Putamen (tissue), 1 donor: ENCODE measurements at places on chromosomes 7 and 10.

DNA sequence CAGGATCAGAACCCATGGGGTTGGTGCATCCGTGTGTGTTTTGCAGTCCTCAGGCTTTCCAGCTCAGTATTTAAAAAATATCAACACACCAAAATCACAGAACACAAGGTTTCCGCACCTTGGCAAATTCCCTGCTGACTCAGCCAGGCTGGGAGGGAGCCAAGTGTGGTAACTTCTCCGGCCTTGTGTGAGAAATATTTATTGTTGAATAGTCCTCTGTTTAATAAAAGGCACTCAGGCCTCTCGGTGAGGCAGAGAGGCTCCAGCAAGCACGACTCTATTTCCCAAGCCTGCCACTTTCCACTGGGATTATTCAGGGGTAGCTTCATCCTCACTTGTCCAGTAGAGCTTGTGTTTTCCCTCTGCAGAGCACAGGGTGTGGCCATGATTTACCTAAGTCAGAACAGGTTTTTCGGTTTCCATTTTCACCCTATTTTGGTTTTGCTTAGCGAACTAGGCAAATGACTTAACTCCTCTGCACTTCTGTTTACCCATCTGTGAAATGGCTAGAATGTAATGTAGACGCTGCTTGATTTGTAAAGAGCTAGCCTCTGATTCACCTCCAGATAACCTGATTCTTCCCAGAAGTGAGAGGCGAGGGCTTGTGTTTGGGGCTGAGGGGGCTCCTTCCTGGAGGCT lies 13.0 kb upstream of the CHST15 start:
- no peak for DNase-seq

DNA sequence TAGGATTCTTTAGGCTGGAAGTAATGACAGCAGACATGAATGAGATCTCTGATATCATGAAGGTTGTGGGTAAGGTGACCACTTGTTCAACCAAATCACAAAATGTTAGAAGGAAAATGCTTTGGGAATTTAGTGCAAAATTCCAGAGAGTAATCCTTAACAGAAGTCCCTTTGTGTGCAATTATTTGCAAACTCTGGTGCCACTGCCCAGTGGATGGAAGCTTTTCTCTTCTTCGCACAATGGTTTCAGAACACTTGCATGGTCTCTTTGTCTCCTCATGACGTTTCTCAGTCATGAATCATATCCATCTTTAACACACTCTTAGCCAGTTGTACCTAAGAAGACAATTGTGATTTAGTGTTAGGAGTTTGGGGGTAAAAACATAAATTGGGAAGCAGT lies 570.4 kb upstream of the ANKRD30A start:
- peak; percentile 20 for DNase-seq

GRCh38 chr10:34530778-34531177 lies 284.3 kb downstream of the PARD3 start:
- DNase-seq = no peak

GRCh38 chr10:34596351-34596750 lies 218.7 kb downstream of the PARD3 start:
- DNase-seq = no peak

GRCh38 chr7:90256778-90257177 lies 11.8 kb downstream of the CFAP69 start:
- no peak for DNase-seq

GRCh38 chr7:46454816-46455215 lies 533.7 kb upstream of the IGFBP3 start:
- DNase-seq = no peak

GRCh38 chr7:46478046-46478445 lies 557.0 kb upstream of the IGFBP3 start:
- DNase-seq = no peak

- no peak for DNase-seq
Measured at GRCh38 chr7:77569514-77570232, 32.6 kb downstream of the PTPN12 start.

- DNase-seq = no peak
Measured at GRCh38 chr7:44045226-44046014, 918 bp downstream of the DBNL start.

DNA sequence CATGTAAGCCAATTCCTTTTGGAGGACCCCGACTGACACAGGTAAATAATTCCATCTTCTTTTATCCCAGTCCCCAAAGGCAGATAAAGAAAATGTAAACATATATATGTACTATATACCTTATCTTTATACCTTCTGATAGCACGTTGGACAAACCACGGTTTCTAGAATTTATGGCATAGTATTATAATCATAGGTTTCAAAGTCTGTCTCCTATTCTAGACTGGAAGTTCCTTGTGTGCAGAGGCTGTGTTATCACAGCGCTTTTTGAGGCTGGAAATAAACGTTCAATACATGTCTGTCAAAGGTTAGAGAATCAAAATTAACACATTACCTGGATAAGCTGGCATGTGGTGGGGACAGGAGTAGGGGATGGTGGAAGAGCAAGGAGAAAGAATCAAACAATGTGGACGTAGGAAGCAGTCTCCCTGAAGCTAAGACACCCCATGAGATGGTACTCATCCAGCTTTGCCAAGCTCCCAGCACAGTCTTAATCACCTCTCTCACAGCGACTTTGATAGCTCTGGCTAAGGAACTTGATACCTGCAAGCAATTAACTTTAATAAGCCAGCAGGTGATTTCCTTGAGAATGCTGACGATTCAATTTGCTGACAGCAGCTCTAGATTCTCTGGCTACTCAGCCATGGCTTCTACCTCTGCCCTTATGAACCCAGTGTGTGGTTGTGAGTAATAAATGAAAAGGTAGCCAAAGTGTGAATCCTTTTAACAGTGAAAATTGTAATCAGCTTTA lies 208.4 kb upstream of the LRRTM3 start:
- no peak for DNase-seq

DNA sequence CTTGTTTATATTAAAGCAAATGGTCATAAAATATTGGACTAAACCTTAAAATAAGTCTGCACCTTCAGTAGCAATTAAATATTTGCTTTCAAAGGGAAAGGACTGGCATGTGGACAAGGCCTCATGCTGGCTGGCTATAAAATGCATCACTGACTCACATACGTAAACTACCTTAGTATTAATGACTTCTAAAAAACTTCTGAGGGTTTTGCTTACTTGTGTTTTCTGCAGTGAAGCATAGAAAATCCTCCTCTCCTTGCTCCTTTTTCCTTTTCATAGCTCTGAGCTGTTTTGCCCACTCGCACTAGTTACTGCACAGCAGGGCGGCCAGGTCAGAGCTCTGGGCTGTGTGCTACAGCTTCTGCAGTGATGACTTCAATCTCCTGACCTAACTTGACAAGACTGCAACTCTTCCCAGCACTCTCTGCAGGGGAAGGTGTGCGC lies 82.3 kb downstream of the CUL2 start:
- DNase-seq = no peak

- no peak for DNase-seq
Measured at GRCh38 chr7:150740053-150740452, 2.8 kb downstream of the GIMAP5 start.

- DNase-seq = no peak
Measured at GRCh38 chr7:140447841-140448240, 31.5 kb downstream of the MKRN1 start.

GRCh38 chr10:103889121-103889720 lies 28.8 kb downstream of the STN1 start:
- no peak for DNase-seq

GRCh38 chr10:9243941-9244411 lies 1189.5 kb downstream of the GATA3 start:
- DNase-seq = no peak

- DNase-seq = no peak
Measured at GRCh38 chr7:1085910-1086421, 1.9 kb upstream of the GPER1 start.

DNA sequence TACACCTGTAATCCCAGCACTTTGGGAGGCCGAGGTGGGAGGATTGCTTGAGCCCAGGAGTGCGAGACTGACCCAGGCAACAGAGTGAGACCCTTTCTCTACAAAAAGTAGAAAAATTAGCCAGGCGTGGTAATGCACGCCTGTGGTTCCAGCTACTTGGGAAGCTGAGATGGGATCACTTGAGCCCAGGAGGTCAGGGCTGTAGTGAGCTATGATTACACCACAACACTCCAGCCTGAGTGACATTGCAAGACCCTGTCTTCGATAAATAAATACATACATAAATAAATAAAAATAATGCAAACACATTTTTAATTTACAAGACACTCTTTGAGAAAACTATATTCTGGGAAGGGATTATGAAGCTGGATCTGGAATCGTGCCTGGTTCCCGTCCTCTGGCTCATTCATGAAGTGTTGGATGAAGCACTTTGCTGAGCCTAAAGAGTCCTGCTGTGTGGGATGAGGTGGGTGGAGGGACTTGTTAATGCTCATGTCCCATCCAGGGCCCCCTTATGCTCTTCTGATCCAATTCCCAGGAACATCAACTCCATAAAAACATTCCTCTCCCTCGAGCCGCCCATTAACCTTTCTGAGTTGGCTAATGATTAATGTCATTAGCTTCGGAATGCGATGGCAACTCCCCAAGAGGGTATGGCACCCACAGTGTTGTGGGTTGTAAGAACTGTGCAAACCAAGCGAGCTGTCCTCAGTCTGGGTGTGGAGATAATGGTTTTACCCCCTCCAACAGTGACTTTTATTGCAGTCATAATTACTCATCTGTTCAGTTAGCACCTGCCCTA lies 236.3 kb downstream of the BAMBI start:
- no peak for DNase-seq

GRCh38 chr10:61456095-61456789 lies 3.1 kb upstream of the TMEM26 start:
- no peak for DNase-seq

- DNase-seq = no peak
Measured at GRCh38 chr10:13865758-13866491, 279.2 kb downstream of the PRPF18 start.

GRCh38 chr10:7340179-7340874 lies 70.5 kb downstream of the SFMBT2 start:
- DNase-seq = no peak

DNA sequence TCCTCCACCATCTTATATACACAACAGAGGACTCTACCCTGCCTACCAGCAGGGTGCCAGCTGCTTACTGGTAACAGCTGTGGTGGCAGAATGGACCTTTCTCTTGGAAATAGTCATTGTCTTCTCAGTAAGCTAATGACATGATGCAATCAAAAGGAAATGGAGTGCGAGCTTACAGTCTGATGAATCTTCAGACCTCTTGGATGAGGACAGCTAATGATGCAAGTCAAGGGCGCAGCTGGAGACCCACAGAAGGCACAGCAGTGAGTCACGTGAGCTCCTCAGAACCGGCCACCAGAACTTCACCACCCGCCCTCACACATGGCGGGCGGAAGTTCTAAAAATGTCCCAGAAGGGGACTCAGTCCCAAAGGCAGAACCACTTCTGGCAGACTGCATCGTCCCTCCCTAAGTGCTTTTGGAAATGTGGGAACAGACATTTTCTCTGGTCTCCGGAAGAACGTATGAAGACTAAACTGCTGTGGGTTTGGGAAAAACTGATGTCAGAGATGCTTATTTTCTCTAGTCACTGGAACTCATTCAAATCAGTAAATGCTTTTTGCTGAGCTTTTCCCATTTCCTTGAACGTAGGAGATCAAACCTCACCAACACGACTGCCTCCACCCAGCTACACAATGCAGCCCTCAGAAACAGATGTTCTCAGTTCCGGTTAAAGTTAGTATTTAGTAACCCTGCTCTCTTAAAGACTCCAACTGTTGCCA lies 96.4 kb downstream of the FAS start:
- DNase-seq = peak; percentile 10

- DNase-seq = no peak
Measured at GRCh38 chr10:103127241-103127640, 65.8 kb downstream of the NT5C2 start.

DNA sequence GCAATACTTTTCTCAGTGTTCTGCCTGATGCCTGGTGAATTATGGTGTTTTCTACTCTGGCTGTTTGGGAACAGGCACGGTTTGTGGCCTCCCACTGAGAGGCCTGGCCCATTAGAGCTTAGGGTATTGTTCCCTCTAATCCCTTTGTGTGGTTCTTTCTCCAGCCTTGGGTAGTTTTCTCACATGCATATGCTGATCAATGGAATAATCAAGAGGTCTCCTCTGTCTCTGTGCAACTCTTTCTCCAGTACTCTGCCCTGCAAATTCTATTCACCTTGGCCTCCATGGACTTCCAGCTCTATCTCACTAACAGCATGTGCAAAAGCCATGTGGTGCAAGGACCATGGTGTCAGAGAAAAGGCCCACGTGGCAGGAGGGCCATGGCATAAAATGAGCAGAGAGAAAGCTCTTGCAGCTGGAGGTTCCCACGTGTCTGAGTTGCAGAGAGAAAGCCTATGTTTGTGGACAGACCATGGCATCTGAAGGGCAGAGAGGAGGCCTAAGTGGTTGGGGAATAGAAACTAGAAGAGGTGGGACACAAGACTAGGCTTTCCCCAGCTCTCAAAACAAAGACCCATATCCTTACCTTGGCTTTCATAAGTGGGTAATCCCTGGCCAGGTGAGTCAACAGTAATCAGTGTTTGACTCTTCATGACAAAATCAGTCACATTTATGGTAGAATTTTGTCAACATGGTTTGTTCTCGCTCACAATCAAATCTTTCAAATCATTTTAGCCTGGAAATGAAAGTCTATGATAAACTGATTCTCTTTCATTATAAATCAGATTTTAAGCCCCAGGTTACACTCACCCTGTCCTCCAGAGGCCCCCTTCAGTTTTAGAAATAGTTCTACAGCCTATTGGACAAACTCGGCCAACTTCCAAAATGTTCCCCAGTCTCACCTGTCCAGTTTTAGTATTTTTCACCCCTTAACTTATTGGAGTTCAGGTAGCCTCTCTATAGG lies 17.3 kb downstream of the OPALIN start:
- DNase-seq = no peak

DNA sequence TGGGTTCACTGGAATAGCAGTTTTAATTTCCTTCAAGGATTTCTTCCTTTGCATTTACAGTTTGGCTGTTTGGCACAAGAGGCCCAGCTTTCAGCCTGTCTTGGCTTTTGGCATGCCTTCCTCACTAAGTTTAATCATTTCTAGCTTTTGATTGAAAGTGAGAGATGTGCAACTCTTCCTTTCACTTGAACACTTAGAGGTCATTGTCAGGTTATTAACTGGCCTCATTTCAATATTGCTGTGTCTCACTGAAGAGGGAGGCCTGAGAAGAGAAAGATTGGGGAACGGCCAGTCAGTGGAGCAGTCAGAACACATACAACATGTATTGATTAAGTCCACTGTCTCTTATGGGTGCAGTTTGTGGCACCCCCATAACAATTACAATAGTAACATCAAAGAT lies 33.9 kb downstream of the PTTG1IP2 start:
- no peak for DNase-seq
